ENCODE measurements at places on chromosomes 3 and 15.

DNA sequence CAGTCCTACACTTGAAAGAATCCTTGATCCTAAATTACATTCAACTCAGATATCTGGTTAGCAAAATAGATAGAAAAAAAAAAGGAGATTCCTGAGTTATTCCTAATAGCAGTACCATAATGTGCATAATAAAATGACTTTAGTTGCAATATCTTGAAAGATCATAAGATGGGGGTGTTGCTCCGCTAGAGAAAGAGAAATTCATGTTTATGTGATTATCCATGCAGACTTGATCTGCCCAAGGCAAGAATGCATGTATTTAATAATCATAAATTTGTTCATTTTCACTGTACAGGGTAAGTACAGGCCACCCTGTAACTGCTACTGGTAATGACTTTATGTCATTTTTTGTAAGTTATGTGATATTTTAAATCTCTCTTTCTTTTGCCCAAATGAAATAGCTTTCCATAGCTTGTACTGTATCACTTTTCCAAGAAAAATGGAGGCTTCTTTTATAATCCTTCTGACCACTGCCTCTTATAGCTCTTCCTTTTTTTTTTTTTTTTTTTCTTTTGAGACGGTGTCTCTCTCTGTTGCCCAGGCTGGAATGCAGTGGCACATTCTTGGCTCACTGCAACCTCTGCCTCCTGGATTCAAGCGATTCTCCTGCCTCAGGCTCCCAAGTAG, 84.6 kb downstream of the HCN4 start:
- no peak overlapping the region for H3K4me3 ChIP-seq
- peaks cover 32% of the 10 kb centered on the region for H3K36me3 ChIP-seq
- peaks cover 33% of the 10 kb centered on the region for H3K4me1 ChIP-seq

DNA sequence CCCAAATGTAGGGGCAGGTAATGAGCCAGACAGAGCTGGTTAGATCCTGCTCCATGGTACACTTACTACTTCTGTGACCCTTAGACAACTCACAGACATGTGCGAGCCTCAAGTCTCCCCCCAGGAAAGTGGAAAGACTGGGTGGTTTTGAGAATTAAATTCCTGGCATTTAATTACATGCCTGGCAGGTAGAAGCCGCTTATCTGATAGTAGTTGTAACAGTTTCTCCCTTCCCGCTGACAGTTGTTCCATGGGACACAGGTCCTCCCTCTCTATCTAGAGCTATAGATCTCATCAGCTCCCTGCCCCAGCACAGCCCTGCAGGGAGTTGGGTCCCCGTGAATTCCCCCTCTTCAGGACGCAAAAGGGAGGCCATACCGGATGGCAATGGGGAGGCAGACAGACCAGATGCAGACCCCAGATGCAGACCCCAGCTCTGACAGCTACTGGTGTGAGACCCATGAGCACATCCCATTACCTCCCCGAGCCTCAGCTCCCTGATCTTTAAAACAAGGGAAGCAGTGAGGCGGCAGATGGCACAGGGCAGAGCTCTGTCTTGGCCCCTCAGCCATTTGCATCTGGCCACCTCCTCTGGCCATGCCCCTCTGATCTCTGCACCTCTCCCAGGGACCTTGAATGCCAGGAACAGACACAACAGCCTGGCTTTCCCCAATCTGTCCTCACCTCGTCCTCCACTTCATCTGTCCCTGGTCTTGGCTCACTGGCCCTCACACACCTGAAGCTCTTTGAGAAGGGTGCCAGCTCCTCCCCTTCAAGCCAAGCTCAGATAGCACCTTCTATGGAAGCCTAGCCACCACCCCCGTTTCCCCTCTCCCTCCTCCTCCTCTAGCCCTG, 34.1 kb upstream of the NR2C2 start:
- no peaks in the 10 kb centered on the region for H3K4me1 ChIP-seq
- H3K36me3 ChIP-seq, result no peaks in the 10 kb centered on the region
- no peaks in the 10 kb centered on the region for H3K27me3 ChIP-seq
- H3K27ac ChIP-seq, result no peak overlapping the region
- no peak overlapping the region for H3K4me3 ChIP-seq

DNA sequence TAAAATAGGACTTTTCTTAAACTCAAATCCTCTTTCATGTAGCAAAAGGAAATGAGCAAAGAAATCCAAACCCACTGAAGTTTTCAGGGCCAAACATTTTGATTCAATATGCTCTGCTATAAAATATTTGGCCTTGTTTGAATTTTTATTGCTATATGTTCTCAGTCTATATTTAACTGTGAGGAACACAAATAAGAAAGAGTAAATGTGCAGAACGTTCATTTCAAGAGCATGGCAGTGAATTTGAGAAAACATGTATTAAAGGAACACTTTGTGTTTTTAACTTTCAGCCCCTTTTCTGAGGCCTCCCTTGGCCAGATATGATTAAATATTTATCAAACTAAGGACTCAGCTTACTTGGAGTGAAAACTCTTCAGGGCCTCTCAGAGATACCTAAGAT, 124.7 kb upstream of the CCNL1 start:
- no peaks in the 10 kb centered on the region for H3K4me1 ChIP-seq
- DNase-seq, result no peak
- H3K27ac ChIP-seq, result no peak overlapping the region
- H3K36me3 ChIP-seq, result no peaks in the 10 kb centered on the region

GRCh38 chr3:124276539-124277143, 284.7 kb upstream of the ROPN1 start:
- H3K4me1 ChIP-seq, result peaks cover 75% of the 10 kb centered on the region
- no peak overlapping the region for H3K4me3 ChIP-seq
- H3K36me3 ChIP-seq, result no peaks in the 10 kb centered on the region
- H3K27me3 ChIP-seq, result no peaks in the 10 kb centered on the region

- H3K27me3 ChIP-seq, result no peaks in the 10 kb centered on the region
- H3K4me3 ChIP-seq, result no peak overlapping the region
- no peak overlapping the region for H3K27ac ChIP-seq
- peaks cover 26% of the 10 kb centered on the region for H3K4me1 ChIP-seq
- no peak for DNase-seq
Observed at GRCh38 chr3:186385856-186386602, 24.0 kb upstream of the DGKG start.

- H3K4me1 ChIP-seq, result no peaks in the 10 kb centered on the region
- no peak overlapping the region for H3K27ac ChIP-seq
- H3K4me3 ChIP-seq, result no peak overlapping the region
- H3K36me3 ChIP-seq, result no peaks in the 10 kb centered on the region
- no peak for DNase-seq
- no peaks in the 10 kb centered on the region for H3K27me3 ChIP-seq
Observed at GRCh38 chr3:102599819-102600576, 165.2 kb downstream of the ZPLD1 start.

All from sigmoid colon (tissue), 7 donors.